Hair follicular keratinocyte (primary cell): ENCODE measurements at places on chromosomes 13 and 19. TPM values are rescaled to one million over a fixed set of nuclear protein-coding genes. Genes with fewer than 3 reads are reported as not detected.

KIRREL2 gene
- 0.08 and 0.23 TPM in 2 replicates for total RNA-seq

KLK4 gene
- not detected in 2 replicates for total RNA-seq

HSPB6 gene
- 0.15 TPM in 1 of 2 replicates, not detected in the other for total RNA-seq

PRR19 gene
- 0.80 and 2.1 TPM in 2 replicates for total RNA-seq

ZNF433 gene
- total RNA-seq = 0.99 and 2.1 TPM in 2 replicates

ZC3H4 gene
- 14.3 and 16.3 TPM in 2 replicates for total RNA-seq
